NCI-H446 (cell line): ENCODE measurements at places on chromosomes 3 and 15.

GRCh38 chr15:59222906-59223550 lies 16.4 kb downstream of the LDHAL6B start:
- DNase-seq: no peak

DNA sequence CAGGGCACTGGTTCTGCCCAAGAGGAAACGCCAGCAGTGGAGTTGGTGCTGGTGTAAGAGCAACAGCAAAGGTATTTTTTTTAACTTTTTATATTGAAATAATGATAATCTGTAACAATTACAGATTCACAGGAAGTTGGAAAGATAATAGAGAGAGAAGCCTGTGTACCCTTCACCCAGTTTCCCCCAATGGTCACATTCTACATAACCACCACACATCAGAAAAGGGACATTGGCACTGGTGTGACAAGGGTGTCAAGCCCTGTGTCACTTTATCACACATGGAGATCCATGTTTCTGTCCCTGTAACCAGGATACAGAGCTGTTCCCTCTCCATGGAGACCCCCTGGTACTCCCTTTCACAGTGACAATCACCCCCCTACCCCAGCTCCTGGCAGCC lies 9.1 kb upstream of the PLXNA1 start:
- no peak for DNase-seq

- DNase-seq: no peak
Observed at GRCh38 chr15:83436513-83437158, 10.5 kb upstream of the SH3GL3 start.

GRCh38 chr3:130843441-130843840 lies 50.4 kb upstream of the ATP2C1 start:
- peak; percentile 16 for DNase-seq

DNA sequence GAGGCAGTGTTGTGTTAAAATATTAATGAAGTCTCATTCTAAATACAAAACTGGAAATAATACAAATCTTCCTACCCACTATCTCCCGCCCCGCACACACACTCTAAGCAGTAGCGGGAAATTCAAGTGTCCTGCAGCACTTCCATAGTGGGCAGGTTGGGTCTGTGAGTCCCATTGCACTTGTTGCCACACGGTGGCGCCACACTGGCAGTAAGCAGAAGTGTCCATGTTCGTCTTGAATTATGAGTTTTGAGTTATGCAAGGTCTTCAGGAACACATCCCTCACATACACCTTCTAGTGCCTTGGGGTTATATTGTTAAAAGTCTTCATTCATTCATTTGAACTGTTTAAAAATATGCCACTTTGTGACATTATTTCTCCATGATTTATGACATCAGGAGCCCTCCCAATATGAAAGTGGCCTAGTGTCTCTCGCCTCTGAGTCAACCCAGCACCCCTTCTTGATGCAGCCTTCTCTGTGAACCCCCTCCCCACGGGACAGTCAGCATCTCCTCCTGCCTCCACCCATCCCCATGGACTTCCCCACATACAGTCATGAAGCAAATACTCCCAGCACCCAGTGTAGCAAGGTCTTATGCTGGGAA lies 17.6 kb upstream of the CCDC174 start:
- DNase-seq: peak; percentile 2

DNA sequence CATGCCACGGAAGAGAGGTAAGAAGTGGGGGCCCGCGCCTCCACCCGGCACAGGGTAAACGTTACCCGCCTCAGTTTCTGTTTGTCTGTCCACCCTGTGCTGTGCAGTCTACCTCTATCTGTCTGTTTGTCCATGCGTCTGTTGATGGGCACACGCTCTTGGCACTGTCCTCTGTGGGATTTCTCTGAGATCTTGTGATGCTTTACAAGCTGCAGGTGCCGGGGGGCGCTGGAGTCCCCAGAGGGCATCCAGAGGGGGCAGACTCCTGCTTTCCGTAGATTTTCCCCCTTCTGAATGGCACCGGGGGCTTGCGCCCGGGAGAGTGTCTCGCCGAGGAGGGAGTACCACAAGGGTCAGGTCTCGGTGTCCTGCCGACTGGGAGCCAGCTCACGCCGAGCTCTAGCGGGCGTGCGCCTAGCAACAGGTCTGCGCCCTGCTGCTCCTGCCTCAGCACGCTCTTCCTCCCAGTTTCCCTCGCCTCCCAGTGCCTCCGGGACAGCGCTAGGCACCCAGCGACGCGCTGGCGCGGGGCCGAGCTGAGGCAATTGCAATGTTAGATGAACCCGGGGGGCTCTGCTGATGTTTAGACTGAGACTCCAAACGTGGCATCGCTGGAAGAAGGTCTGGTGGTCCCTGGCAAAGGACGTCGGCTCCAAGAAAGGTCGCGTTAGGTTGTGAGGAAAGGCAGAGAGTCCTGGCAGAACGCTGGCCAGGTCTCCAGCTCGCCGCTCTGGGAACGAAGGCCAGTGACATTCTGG lies 667 bp downstream of the CEMIP start:
- no peak for DNase-seq

GRCh38 chr3:114770874-114771273 lies 376.2 kb downstream of the ZBTB20 start:
- DNase-seq: no peak

DNA sequence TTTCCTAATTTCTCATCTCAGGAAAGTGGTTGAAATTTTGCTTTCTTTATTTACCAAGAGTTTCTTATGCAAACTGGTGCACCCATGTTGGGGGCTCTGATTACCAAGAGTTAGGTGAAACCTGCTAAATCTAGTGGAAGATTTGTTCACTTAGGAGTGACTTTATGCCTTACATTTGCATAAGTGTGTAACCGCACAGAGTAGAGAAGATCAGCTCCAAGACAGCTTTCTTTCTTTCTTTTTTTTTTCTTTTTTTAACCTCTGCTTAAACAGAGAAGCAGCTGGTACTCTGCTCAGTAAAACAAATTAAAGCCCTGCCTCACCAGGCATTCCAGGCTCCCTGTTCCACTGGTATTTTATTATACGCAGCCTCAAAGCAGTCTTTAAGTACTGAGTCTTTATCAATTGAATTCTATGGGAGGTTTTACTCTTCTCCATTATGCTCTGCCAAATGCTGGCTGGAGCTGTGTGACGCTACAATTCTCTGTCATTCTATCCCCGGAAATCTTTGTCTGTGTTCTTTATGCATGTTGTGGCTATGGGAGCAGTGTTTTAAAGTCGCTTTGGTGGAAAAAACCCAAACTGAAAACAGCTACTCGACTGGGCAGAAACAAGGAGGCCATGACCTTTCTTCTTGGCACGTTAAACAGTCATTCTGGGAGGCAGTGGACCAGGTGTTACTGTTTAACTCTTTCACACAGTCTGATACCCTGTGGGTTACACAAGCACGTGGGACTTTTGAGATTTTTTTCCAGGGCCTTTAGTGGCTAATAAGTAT lies 55.2 kb upstream of the GBE1 start:
- DNase-seq: no peak

DNA sequence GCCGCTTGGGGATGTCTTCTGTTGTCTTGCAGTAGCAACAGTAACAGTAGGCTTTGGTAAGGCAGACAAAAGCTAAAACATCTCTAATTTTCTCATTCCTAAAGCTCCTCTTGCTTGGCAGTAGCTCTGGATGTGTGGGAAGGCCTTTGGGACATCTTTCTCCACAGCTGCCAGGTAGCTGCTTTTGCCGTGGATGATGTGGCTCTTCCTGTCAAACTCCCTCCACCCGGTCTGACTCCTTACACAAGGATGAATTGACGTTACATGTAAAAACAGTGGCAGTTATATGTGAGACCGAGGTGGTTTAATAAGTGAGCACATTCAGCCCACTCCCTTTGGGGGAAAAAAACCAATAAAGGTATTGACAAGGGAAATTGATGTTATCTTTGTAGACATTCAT lies 309.1 kb downstream of the TUSC7 start:
- DNase-seq: no peak

DNA sequence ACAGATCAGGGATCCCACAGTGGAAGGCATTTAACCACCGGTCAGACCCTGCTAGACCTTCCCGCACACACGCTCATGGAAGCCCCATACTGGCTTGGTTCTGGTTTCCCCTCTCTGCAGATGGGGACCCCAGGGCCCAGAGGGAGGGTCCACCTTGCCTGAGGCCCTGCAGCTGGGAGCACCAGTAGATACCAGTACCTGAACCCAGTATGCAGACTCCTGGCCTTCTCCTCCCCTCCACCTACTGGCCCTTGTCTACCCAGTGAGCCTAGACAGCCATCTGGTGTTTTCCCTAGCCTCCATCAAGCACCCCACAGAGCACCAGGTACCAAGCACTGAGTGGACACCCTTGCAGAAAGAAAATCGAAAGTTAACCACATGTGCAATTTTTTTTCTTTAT lies 65.1 kb downstream of the MEGF11 start:
- DNase-seq: no peak

DNA sequence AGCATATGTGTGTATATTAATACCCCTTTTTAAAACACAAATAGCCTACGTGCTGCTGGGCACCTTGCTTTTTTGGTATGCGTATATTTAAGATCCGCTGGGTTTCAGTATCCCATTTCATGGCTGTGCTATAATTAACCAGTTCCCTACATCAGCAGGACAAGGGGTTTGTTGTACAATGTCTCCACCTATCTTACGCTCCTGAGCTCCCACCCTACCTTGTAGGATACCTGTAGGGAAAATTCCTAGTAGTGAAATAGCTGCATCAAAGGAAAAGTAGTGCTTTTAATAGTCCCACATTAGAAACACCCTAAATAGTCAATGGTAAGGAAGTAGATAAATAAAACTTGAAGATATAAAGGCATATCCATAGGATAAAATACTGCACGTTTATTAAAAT lies 1.4 kb downstream of the MAP6D1 start:
- no peak for DNase-seq

- DNase-seq: no peak
Observed at GRCh38 chr15:80489030-80489594, 84.9 kb downstream of the ARNT2 start.

DNA sequence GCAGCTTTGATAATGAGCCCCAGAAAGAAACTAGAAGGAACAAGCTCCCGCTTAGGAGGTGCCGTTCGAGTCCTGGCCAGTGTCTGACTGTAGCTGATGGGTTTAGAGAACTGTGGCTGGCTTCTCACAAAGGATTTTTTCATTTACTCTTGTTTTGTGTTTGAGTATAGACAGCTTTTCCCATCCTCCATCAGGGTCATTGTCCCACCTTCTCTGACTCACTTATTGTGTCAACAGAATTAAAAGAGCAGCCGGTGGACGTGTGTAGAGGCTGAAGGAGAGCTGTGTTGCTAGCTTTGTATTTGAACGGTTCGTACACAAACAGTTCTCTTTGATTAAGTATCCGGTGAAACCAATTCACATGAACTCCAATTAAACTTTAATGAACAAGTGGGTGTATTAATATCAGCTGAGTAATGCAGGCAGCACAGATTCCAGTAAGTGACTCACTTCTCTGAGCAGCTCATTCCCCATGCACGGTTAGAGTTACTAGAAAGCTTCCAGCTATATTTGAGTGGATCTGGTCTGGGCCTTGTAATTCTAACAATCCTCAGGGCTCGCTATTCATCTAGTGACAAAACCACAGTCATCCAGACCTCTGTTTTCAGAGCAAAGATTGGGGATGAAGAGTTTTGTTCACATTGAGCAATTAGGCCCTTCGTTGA lies 141.0 kb downstream of the LPP start:
- peak; percentile 47 for DNase-seq

DNA sequence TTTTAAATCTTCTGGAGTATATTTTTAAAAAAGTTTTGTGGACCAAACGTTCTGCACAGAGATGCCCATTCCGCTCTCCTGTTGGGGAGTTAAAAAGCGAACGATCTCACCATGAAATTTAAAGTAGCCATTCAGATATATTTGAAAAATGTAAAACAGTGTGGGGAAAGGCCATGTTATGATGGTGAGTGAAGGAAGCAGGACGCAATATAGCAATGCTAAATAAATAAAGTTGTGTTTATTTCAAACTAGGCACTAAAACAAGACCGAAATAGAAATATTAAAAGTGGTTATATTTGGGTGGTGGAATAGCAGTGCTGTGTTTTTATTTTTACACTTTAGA lies 327 bp upstream of the CCDC13 start:
- no peak for DNase-seq

- DNase-seq: no peak
Observed at GRCh38 chr3:99957151-99957796, 139.6 kb downstream of the CMSS1 start.

GRCh38 chr3:119989981-119990655 lies 104.1 kb downstream of the GSK3B start:
- no peak for DNase-seq

DNA sequence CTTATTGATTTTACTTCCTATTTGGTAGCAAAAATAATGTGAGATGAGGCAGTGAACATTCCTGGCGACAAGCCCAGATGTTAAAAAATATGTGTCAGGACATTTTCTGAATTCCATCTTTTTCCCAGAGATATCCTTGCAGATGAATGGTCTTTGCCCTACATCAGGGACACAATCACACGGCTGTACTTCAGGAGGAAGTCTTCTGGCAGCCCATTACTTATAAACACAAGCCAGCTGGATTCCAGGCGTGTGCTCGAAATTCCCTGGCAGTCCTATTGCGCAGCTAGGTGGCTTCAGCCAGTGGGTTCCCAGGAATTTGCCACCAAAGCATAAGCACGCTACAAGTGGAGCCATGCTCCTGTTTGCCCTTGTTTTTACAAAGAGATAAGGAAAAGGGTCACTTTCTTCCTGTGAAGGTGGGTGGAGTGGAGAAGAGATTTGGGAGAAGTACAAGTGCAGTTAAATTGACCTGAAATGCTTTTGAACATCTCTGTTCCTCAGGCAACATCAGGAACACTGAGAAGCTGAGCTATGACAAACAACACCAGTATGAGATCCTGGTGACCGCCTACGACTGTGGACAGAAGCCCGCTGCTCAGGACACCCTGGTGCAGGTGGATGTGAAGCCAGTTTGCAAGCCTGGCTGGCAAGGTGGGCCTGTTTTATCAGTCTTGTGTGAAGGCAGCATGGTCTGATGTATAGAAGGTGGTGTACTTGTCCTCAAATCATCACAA lies 257.1 kb upstream of the TRIM42 start:
- DNase-seq: peak; percentile 74

- DNase-seq: peak; percentile 23
Observed at GRCh38 chr15:39255760-39256159, 325.1 kb upstream of the THBS1 start.

GRCh38 chr3:141556034-141556433 lies 69.2 kb downstream of the RASA2 start:
- no peak for DNase-seq

GRCh38 chr15:72423256-72423655 lies 25.2 kb downstream of the TMEM202 start:
- no peak for DNase-seq

DNA sequence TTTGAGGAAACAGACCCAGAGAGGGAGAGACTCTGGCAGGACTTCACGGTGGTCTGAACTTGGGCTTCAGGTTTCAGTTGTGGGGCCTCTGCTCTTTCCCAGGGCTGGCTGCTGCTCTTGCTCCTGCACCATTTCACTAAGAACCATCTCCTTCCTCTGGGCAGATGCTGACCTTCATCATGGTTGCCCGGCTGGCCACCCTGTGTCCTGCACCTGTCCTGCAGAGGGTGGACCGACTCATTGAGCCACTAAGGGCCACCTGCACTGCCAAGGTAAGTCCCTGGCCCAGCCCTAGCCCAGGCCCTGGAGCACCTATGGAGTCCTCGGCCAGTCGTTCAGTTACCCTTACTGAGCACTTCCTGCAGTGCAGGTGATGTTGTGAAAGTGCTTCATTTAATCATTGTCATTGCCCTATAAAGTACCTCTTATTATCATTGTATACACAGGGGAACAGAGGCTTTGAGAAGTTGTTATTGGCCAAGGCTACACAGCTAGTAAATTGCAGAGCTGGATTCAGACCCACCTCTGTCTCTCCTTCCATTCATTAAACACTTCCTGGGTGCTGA lies 10.0 kb downstream of the RPL32 start:
- DNase-seq: no peak
